ENCODE measurements at places on chromosomes 3 and 15.

- no peak for DNase-seq
These were observed 14.2 kb downstream of the ARID3B start for GRCh38 chr15:74555192-74555591.

- peak; percentile 42 for DNase-seq
These were observed 24.0 kb downstream of the STX19 start for GRCh38 chr3:94004301-94004910.

- peak; percentile 10 for DNase-seq
These were observed 18.2 kb downstream of the PEX5L start for GRCh38 chr3:180018543-180018942.

DNA sequence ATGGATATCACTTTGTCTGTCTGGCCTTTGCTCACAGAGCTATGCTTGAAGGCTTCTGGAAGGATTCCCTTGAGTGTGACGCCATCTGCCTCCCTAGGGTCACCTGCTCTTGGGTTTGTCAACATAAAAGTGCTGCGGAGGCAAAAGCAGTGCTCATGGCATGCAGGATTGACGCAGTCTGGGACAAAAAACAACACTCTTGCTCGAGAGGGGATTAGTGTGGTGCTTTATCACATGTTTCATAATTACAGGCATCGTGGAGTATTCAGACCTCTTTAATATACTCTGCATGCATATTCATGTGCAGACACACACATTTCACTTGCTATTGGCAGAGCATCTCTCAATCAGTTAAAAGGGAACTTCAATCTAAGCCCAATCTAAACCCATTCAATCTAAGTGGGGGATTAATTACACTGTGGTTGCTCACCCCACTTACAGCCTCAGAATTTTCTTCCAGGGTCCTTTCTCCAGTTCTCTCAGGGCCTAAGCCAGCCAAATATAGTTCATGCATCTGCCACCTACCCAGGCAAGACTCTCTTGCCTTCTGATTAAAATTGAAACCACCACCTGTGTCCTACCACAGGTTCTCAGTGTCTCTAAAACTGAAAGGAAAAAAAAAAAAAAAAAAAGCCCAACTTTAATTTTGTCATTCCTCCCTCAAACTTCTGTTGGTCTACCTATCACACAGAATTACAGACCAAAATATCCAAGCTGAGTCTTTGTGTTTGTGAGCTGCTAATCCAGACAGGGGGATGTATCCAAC, 75.6 kb downstream of the BFSP2 start:
- peak; percentile 90 for DNase-seq

- peak; percentile 85 for DNase-seq
These were observed 20.3 kb downstream of the PPCDC start for GRCh38 chr15:75043509-75044257.

- no peak for DNase-seq
These were observed 5.7 kb downstream of the NCEH1 start for GRCh38 chr3:172705170-172705569.

- no peak for DNase-seq
These were observed 216.0 kb downstream of the DIPK2A start for GRCh38 chr3:144187531-144188210.

GRCh38 chr3:180580934-180581333, 21.0 kb upstream of the TTC14 start:
- DNase-seq = no peak

DNA sequence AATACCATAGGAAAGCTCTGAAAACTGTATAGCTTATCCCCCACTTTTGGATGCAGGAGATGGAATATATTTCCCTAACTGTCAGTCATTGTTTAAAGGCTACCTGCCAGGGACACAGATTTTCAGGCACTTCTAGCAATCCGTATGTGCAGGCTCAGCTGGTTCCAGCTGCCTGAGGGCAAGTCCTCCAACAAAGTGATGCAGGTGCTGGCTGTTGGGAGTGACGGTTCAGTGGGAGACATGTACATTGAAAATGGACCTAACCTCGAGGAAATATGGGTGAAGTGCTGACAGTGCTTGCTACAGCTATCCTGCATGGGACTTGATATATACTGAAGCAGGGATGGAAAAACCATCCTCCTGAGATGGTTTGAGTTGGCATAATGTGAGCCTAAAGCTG, 153.1 kb upstream of the GAP43 start:
- DNase-seq = no peak

GRCh38 chr3:129703913-129704312, 97.4 kb upstream of the PLXND1 start:
- no peak for DNase-seq

DNA sequence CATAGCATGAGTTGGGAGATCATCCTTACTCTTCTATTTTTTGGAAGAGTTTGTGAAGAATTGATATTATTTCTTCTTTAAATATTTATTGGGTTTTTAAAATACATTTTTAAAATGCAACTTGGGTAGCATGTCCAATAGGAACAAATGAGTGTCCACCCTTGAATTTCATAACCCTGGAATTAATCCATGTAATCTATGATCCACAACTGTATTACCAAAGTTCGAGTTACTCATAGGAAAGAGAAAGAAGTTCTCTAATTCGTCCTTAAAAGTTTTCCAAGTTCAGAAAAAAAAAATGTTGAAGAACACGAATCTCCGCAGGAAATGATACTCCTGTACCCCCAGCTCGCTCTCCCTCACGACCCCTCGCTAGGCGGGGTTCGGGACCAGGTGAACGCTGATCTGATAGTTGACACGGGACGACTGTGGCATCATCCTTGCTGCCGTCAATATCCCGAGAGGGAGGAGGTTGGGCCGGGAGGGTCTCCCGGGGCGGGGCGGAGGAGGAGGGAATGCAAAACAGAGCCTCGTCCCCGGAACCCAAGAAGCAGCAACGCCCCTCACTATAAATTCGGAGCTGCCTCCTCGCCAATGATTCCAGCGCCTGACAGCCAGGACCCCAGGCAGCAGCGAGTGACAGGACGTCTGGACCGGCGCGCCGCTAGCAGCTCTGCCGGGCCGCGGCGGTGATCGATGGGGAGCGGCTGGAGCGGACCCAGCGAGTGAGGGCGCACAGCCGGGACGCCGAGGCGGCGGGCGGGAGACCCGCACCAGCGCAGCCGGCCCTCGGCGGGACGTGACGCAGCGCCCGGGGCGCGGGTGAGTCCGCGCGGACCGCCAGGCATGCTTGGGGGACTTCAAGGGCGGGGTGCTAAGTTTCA, at the start of gene AGTR1:
AGTR1 (plus strand) TSS at position 598 of the 884 bp plus-strand sequence. CDS start 43,133 bp downstream, outside the sequence.
- DNase-seq = no peak

DNA sequence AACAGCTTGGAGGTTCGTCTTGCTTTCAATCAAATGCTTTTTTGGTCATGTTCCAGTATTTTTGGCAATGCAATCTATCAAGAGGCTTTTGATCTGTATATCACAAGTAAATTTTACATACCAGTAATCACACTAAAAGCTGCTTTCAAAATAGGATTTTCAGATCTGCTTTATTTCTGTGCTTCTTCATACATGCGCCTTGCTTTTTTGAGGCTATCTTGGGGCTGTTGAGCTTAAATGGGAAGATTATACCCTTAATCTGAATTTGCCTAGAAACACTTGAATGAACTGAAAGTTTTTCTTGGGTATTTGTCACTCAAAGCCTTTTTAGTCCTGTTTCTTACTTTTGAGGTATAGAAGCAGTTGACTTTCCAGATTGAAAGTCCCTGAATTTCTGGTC, 62.1 kb upstream of the DCBLD2 start:
- no peak for DNase-seq

DNA sequence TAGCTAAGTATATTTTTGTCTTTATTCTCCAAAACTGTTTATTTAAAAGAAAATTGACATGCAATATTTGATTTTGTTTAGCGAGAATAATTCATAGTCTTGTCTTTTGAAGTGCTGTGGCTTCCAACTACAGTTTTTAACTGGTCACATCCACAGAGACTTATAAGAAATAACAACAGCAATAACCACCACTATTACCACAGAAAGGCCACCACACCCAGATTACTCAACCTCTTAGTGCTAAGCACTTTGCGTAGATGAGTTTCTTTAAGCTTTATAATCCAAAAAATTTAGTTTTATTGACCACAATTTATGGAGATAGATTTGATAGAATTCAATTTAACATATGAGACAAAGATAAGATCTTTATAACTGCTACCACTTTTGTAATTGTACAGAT, 468.4 kb upstream of the UBE2E2 start:
- DNase-seq = no peak

GRCh38 chr3:116318370-116318769, 126.9 kb downstream of the LSAMP start:
- no peak for DNase-seq

DNA sequence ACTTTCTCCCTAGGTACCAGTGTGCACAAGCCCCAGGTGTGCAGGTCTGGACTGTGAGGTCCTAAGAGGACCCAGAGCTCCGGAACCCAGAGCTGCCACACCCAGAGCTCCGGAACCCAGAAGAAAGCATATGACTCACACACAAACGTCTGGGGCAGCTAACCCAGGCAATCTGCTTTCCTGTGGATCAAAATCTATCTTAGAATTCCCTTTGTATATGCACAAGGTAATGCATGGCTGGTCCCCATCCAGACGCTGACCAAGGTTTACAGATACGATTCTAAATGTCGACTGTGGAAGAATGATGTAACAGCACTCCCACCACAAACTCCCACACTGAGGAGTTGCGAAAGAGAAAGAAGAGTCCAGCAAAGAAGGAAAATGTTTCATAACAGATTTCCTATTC, 15.7 kb downstream of the KCNMB2 start:
- DNase-seq = no peak

DNA sequence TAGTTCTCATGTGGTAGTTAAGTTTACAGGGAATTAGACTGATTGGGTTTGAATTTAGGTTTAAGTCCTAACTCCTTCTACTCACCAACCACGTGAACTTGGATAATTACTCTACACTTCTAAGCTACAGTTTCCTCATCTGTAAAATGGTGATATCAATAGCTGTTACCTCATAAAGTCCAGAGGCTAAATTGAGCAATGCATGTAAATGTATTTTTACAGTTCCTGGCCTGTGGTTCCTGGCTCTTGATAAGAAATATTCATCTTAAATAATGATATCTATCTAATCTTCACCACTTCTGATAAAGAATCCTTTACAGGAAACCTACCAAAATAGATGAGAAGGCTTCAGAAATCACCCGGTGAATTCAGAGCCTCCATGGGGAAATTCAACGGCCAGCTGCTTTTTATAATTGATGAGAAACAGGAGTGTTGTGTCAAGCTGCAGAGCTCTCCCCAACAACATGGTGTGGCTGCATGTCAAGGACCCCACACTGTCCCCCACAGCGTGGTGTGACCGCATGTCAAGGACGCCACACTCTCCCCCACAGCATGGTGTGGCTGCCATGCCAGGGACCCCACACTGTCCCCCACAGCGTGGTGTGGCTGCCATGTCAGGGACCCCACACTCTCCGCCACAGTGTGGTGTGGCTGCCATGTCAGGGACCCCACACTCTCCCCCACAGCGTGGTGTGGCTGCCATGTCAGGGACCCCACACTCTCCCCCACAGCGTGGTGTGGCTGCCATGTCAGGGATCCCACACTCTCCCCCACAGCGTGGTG, 80.8 kb upstream of the PEX5L start:
- DNase-seq = no peak

DNA sequence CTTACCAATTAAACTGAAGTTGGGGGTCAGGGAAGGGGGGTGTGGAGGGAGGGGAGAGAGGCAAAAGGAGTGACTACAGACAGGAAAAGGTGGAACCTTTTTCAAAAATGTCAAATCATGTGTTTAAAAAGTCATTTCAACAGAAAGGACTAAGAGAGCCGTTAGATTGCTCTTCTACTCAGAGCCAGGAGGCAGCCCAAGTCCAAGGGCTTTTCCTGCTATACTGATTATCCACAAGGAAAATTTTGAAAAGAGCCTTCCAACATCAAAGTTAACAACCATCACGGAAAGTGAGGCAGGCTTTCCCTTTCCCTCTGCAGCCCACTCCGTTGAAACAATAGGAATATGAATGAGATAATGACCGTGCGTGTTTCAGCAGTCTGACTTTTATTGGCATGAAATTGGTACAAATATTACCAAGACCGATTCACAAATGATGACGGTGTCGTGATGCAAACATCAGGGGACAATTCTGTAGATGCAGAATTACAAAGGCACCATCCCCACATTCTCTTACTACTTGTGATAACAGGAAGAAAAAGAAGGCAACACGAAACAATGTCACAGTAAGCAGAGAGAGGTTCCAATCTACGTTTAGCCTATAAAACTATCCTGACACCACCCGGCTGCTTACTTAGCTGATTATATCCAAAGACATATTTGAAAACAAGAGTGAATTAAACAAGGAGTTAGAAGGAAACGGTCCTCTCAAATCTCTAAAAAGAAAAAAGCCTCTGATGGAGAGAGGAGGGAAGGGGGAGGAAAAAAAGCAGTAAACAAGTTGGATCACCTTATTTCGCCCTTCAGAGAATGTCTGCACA, 453.7 kb downstream of the FOXP1 start:
- no peak for DNase-seq

DNA sequence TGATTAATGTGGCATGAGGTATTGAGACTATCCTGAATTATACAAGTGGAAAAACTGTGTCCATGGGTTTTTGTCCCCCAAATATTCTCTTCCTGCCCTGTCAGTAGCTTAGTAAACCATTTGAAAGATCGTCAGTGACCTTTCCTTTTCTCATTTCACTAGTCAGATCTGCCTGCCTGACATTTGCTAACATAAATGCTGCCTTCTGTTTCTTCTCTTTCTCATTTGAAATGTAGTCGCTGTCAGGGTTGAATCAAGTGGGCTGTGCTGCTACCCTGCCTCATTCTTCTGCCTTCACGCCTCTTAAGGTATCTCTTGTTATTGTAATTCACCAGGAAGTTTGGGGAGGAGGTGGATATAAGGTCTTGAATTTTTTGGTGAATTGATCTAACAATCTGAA, 67.5 kb downstream of the LRCH3 start:
- DNase-seq = no peak

DNA sequence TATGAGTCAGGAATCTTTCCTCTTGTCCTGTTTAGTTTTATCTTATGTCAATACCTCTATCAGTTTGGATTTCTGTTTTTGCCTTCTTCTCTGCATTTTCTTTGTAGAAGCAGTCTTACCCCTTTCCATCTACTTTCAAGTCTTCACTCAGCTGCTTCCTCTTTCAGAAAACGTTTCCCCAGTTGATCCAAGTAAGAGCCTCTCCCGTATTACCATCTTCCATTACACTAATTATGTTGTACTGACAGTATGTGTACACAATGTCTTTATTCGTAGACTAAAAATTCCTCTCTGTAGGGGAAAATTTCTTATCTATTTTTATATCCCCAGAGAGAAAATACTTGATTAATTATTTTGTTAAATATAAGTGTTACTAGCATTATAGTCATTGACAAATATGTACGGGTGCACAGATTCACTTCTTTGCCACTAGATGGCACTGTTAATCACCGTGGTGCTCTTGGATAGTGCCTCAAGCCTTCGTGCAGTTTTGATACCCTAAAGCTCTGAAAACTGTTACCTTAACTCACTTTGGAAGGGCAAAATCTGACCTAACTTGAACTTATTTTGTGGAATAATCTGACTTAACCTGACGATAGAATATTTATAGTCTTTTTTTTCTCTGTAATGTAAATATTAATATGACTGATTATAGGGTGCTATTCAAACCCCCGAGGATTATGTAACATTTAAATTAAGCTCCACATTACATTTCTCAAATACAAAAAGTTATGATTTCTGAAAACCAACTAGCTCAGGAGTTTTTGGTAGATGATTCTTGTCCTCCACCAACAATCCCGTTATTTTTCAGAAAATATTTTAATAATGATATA, 74.2 kb upstream of the POU1F1 start:
- DNase-seq = peak; percentile 4

GRCh38 chr3:141802316-141803077, 39.3 kb downstream of the GRK7 start:
- DNase-seq = no peak
